ENCODE measurements at places on chromosomes 11 and 22.

GRCh38 chr11:76026862-76027261 is 179.4 kb downstream of the WNT11 start:
- DNase-seq = no peak

DNA sequence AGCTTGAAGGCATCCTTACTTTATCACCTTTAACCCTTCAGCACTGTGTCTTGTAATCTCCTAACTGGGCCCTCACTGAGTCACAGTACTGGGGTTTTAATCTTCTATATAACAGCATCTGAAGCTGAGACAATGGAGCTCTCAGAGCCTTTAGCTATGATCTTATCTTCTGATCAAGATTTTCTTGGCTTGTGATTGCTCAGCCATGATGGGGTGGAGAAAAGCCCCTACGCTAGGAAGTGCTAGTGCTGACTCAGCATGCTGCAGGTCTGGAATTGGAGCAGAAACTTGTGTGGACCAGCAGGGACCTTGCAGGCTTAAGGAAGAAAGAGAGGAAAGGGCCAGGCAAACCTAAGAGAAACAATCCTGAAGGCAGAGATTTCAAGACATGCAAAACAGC is 71.7 kb upstream of the EED start:
- no peak for DNase-seq

GRCh38 chr11:129705933-129706332 is 109.7 kb upstream of the TMEM45B start:
- DNase-seq = no peak

DNA sequence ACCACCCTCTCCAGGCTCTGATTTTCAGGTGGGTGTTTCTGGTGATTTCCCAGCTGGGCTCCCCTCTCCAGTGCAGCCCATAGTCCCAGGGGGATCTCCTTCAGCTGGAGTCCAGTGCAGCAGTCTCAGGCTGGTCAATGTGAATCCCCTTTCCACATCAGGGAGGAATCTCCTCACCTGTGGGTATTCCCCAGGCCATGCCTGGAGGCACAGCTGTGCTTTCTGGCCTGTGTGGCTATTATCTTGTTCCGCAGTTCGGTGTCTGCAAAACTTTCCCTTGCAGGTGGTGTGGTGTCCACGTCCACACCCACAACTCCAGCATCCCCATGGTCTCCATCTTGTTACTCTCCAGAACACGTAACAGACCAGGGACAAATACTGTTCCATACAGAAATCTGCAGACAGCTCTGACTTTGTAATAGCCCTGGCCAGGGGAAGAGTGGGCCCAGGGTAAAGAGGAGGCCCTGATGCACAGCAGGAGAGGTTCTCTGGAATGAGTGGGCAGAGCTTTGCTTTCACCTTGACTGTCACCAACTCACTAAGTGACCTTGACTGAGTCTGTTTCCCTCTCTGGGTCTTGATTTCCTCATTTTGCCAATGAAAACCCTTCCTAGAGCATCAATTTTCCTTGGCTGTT is 183.2 kb downstream of the CSNK2A3 start:
- DNase-seq = no peak

GRCh38 chr11:126165757-126166156 is 45.7 kb downstream of the RPUSD4 start:
- no peak for DNase-seq

DNA sequence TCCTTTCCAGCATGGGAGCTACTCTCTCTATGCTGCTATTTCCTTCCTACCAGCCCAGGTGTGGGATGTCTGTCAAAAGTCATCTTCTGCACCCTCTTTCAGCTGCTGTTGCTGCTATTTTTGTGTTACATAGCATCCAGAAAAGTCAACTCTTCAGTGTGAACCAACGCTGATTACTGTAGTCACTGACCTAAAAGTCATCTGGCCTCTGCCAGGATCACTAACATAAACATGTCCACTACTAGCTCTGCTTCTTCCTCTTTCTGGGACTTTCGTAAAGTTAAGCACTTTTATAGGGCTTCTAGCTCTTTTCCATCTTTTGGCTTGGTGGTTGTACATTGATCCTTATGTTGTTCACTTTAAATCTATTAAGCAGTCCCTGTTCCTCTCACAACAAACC is 90.2 kb upstream of the CARD18 start:
- no peak for DNase-seq

DNA sequence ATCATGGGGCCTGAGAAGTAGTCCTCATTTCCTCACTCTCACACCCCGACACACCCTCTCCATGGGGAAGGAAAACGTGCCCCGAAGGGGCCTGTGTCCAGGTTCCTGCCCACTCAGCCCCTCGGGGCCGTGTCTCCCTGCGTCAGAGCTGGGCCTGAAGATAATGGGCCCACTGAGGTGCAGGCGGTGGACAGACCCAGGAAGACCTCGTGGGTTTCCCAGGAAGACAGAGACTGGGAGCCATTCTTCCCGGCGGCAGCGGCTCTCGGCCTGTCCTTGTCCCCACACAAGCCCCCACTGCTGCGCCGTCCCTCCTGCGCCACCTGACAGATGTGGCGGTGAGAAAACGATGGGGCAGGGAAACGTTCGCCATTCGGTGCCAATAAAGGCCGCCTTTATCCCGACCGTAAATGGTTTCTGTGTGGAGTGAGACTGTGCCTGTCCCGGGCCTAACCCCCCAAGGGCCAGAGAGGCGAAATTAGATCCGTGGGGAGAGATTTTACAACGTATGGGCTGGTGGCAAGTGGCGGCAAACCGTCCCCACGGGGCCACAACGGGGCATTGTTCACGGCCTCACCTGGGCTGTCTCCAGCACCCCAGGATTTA is 89.0 kb downstream of the CDKN1C start:
- DNase-seq = no peak

DNA sequence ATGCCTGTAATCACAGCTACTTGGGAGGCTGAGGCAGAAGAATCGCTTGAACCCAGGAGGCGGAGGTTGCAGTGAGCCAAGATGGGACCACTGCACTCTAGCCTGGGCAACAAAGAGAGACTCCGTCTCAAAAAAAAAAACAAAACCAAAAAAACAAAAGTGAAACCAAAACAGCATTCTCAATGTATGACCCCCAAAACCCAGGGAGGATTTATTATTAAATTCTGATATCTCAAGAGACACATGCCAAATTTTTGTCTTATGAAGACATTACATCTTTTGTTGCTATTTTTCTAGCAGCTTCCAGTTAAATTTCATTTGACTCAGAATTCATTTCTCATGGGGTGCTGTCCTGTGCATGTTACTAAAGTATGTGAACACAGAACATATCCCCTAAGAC is 3.0 kb upstream of the YPEL4 start:
- DNase-seq = no peak

DNA sequence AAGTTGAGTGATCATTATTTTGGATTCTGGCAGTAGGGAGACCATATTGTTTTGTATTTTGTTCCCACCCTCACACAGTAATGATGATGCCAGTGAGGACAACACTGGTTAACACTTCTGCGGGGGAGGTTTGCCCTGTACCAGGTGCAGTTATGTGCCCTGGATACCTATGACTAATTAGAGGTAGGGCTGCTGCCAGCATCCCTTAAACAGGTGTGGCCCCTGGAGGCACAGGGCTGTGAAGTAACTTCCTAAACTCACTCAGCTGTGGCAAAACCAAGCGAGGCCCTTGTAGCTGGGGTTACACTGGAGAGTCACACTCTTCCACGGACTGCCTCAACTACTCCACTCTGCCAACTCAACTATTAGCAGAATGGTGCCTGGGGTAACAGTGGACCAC is 64.5 kb downstream of the MCM5 start:
- DNase-seq = no peak

DNA sequence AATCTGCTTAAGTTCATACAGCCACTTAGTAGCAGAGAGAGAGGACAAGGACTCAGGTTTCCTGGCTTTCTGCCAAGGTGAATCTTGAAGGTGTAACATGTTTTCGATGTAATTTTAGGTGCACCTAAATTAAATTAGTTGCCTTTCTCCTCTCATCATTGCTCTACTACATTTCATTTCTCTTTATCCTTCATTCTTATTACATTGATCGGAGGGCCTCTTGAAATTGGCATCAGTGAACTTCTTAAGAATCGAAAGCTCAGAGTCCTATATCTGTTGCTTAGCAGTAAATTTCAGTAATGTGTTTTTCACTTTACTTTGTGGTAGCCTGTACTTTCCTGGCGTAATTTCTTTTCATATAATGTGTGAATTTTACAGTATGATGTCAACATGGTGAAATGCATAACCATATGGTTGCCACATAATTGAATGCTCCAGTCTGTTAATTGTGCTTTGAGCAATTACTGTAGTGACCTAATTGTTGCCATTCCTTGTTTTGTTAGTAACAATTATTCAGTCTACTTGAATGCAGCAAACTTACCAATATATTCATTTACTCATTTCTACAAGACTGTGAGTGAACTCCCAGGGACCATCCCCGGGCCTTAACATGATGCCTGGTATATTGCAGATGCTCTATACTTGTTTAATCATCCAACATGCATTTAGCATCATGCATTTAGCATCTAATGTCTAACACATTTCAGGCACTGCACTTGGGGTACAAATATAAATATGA is 138.1 kb downstream of the MAML2 start:
- no peak for DNase-seq

- no peak for DNase-seq
These were observed 92.9 kb downstream of the MORC2 start for GRCh38 chr22:30875481-30876215.

DNA sequence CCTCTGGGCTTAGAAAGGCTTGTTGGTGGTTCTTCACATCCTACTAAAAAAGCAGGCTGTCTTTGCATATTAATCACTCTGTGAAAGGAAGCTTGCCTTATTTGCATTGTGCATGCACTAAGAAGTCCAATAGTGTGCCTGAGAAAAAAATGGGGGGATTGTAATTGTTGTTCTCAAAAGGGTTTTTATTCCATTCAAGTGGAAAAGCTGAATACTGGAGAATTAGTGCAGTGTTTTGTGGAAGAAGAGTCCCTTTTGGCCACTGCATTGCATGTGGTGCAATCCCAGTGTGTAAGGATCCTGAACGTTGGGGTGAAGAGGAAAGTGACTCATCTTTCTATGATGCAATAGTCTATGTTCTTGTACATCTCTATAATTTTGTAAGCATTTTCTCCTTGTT is 16.5 kb downstream of the NCAM1 start:
- no peak for DNase-seq
